ENCODE measurements at places on chromosomes 12 and 14. TPM values are rescaled to one million over a fixed set of nuclear protein-coding genes. Genes with fewer than 3 reads are reported as not detected.

GRCh38 chr14:72625689-72626088, 268.2 kb downstream of the DPF3 start:
- H3K36me3 ChIP-seq, result no peaks in the 10 kb centered on the region
- DNase-seq, result no peak
- H3K4me3 ChIP-seq, result no peak overlapping the region

- H3K36me3 ChIP-seq, result no peaks in the 10 kb centered on the region
- no peak overlapping the region for H3K4me3 ChIP-seq
- DNase-seq, result no peak
These were observed 12.5 kb downstream of the STYK1 start for GRCh38 chr12:10661338-10661737.

RPS6KL1 gene
- total RNA-seq, result 5.7 TPM

- no peak overlapping the region for H3K27ac ChIP-seq
- no peak overlapping the region for H3K4me3 ChIP-seq
- DNase-seq, result no peak
These were observed 80.6 kb upstream of the DBX2 start for GRCh38 chr12:45131506-45131905.

GRCh38 chr12:19382111-19382526, 57.2 kb upstream of the AEBP2 start:
- H3K27me3 ChIP-seq, result no peaks in the 10 kb centered on the region
- H3K4me3 ChIP-seq, result no peak overlapping the region
- DNase-seq, result no peak
- H3K27ac ChIP-seq, result peak overlapping the region; percentile 36

RGS6 gene
- 0.47 TPM for total RNA-seq

- H3K36me3 ChIP-seq, result no peaks in the 10 kb centered on the region
- H3K27me3 ChIP-seq, result no peaks in the 10 kb centered on the region
- DNase-seq, result no peak
These were observed 413 bp downstream of the LRP6 start for GRCh38 chr12:12266389-12266872.

DNA sequence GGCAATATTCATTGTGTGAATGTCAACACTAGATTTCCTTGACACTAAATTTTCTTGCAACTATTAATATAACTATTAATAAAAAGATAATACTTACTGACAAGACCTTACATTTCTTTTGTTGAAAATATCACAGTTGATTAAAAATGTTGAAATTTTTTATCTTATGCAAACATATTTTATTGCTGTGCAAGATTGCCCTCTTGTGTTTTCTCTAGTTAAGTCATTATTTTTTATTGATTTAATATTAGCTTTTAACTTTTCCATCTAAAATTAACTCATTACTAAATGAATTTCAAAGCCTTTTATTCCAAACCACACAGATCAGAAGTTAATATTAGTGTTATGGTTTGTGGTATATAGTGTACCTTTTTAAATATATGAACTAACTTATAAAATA, 11.7 kb upstream of the NAA30 start:
- no peak overlapping the region for H3K27ac ChIP-seq
- no peaks in the 10 kb centered on the region for H3K36me3 ChIP-seq
- H3K4me1 ChIP-seq, result no peaks in the 10 kb centered on the region
- no peak overlapping the region for H3K4me3 ChIP-seq
- no peak for DNase-seq

GRCh38 chr12:52836491-52837412, 2.6 kb upstream of the KRT79 start:
- no peaks in the 10 kb centered on the region for H3K4me1 ChIP-seq
- H3K4me3 ChIP-seq, result no peak overlapping the region
- no peaks in the 10 kb centered on the region for H3K36me3 ChIP-seq
- no peak for DNase-seq

- peaks cover 8% of the 10 kb centered on the region for H3K27me3 ChIP-seq
- H3K27ac ChIP-seq, result no peak overlapping the region
- H3K36me3 ChIP-seq, result no peaks in the 10 kb centered on the region
These were observed 14.6 kb upstream of the RBM19 start for GRCh38 chr12:113980537-113981337.

- peaks cover 2% of the 10 kb centered on the region for H3K4me1 ChIP-seq
- no peak overlapping the region for H3K4me3 ChIP-seq
- DNase-seq, result no peak
These were observed 58.0 kb upstream of the EVL start for GRCh38 chr14:100007254-100007653.

TROAP gene
- total RNA-seq, result 0.83 TPM

- H3K27me3 ChIP-seq, result no peaks in the 10 kb centered on the region
- H3K27ac ChIP-seq, result peak overlapping the region; percentile 88
- DNase-seq, result no peak
- H3K36me3 ChIP-seq, result no peaks in the 10 kb centered on the region
- no peak overlapping the region for H3K4me3 ChIP-seq
These were observed 316.4 kb downstream of the ZFP36L1 start for GRCh38 chr14:68476212-68477109.

DNA sequence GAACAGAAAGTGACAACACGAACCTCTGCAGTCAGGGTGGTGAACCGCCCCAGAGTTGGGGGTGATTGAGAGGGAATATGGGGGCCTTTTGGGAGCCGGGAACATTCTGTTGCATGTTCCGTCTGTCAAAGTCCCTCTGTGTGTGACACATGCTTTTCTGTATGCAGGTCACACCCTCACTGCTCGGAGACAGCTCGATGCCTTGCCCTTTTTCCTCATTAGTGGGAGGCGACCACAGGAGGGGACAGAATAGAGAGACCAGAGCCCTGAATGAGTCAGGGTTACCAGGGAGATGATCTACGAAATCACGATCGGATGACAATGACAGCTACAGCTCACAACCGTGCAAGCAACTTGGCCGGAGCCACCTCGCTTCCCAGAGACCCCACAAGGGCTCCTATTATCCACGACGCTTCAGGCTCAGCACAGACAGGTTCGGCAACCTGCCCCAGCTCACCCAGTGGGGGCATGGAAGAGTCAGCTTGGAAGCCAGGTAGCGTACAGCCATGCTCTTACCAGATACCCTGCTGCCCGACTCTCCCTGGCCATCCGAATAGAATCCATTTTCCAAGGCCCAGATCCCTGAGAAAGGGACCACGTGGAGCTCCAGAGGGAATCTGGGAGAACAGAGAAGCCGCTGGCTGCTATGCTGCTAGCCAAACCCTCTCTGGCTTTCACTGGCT, 38.8 kb downstream of the TESC start:
- H3K27ac ChIP-seq, result no peak overlapping the region
- no peaks in the 10 kb centered on the region for H3K27me3 ChIP-seq
- no peak overlapping the region for H3K4me3 ChIP-seq

DNA sequence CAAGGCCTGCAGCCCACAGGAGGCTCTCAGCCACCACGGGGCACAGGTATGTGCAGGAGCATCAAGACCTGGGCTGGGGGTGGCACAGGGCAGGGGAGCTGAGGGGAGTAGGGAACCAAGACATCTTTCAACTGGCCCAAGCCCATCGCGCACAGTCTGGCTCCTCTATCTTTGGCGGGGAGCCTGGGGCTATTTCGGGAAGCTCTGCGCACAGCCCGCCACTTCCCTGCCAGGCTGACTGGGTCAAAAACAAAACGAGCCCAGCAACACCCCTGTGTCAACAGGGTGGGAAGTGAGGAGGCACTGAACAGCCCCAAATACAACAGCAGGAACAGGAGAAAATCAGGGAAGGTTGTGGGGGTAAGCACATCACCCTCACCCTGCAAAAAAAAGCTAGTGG, 83.9 kb downstream of the ARL6IP4 start:
- H3K36me3 ChIP-seq, result no peaks in the 10 kb centered on the region
- H3K4me1 ChIP-seq, result peaks cover 30% of the 10 kb centered on the region
- no peak overlapping the region for H3K27ac ChIP-seq
- DNase-seq, result no peak
- no peak overlapping the region for H3K4me3 ChIP-seq
- no peaks in the 10 kb centered on the region for H3K27me3 ChIP-seq

GRCh38 chr12:6729186-6729585, 5.3 kb downstream of the COPS7A start:
- no peak overlapping the region for H3K4me3 ChIP-seq
- H3K27me3 ChIP-seq, result no peaks in the 10 kb centered on the region
- DNase-seq, result no peak
- H3K4me1 ChIP-seq, result peaks cover 6% of the 10 kb centered on the region
- peaks cover 10% of the 10 kb centered on the region for H3K36me3 ChIP-seq
- H3K27ac ChIP-seq, result no peak overlapping the region

GRCh38 chr12:111270239-111270638, 98.7 kb downstream of the PHETA1 start:
- DNase-seq, result no peak
- H3K4me1 ChIP-seq, result no peaks in the 10 kb centered on the region
- no peaks in the 10 kb centered on the region for H3K27me3 ChIP-seq
- H3K27ac ChIP-seq, result no peak overlapping the region

RTL1 gene
- total RNA-seq, result 0.03 TPM

DNA sequence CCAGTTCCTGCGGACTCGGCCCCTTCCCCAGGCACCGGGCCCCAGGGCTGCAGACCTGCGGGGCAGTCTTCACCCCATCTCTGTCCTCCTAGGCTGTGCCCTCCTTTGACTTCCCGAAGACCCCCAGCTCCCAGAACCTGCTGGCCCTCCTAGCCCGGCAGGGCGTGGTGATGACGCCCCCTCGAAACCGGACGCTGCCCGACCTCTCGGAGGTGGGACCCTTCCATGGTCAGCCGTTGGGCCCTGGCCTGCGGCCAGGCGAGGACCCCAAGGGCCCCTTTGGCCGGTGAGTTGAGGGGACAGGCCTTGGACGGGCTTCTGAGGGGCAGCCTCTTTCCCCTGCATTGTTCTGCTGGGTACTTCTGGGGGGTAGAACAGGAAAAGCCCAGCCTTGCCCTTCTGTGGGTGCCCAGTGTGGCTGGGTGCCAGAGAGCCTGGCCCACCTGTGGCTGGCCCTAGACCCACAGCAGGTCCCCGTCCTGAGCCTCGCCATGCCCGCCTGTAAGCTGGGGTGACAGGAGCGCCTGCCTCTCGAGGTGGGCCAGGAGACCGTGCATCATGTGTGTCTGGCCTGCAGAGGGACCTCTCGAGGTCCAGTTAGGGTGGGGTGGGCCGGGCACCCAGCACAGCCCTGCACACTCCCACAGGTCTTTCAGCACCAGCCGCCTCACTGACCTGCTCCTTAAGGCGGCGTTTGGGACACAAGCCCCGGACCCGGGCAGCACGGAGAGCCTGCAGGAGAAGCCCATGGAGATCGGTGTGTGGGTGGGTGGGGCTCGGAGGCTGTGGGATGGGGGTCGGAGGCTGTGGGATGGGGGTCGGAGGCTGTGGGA, 12.6 kb upstream of the PUS1 start:
- DNase-seq, result no peak
- peaks cover 6% of the 10 kb centered on the region for H3K4me1 ChIP-seq
- no peak overlapping the region for H3K27ac ChIP-seq
- H3K27me3 ChIP-seq, result no peaks in the 10 kb centered on the region

GRCh38 chr12:67816269-67816668, 167.7 kb downstream of the DYRK2 start:
- no peak overlapping the region for H3K4me3 ChIP-seq
- no peaks in the 10 kb centered on the region for H3K36me3 ChIP-seq
- H3K27ac ChIP-seq, result no peak overlapping the region

GRCh38 chr14:24804552-24805212, 170.7 kb upstream of the GZMB start:
- H3K36me3 ChIP-seq, result no peaks in the 10 kb centered on the region
- H3K27me3 ChIP-seq, result no peaks in the 10 kb centered on the region
- peaks cover 19% of the 10 kb centered on the region for H3K4me1 ChIP-seq
- no peak overlapping the region for H3K4me3 ChIP-seq

- no peak for DNase-seq
- H3K4me1 ChIP-seq, result no peaks in the 10 kb centered on the region
- no peaks in the 10 kb centered on the region for H3K36me3 ChIP-seq
- H3K27ac ChIP-seq, result no peak overlapping the region
- H3K27me3 ChIP-seq, result no peaks in the 10 kb centered on the region
These were observed 740.0 kb upstream of the TBX3 start for GRCh38 chr12:115424003-115424402.

GRCh38 chr12:92393504-92393903, 247.9 kb upstream of the BTG1 start:
- no peak for DNase-seq
- no peak overlapping the region for H3K27ac ChIP-seq
- H3K36me3 ChIP-seq, result no peaks in the 10 kb centered on the region
- H3K4me1 ChIP-seq, result no peaks in the 10 kb centered on the region

DNA sequence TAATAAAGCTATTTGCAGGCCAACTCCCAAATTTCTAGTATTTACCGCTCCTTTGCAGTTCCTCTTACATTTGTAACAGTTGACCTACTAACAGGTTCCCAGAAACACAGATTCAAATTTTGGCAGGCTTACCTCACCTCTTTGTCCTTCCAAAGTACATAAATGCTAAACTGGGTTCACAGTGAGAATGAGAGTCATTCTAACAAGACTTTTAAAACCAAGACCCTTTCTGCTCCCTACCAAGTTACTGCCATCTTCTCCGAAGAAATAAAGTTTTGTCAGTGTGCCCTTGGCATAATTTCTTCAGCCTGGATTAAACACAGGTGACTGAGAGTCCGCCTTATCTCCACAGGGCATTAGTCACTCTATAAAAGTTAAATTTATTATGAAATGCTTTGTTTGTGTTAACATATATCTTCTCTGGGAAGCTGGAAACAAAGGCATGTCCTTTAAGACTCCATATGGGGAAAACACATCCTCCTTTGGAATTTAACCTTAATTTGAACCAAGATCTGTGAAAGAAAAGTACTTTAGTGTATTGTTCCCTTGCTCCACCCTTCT, 28.2 kb downstream of the FOXA1 start:
- H3K27ac ChIP-seq, result peak overlapping the region; percentile 20
- H3K4me1 ChIP-seq, result peaks cover 7% of the 10 kb centered on the region
- no peaks in the 10 kb centered on the region for H3K36me3 ChIP-seq
- no peaks in the 10 kb centered on the region for H3K27me3 ChIP-seq
